ENCODE measurements at places on chromosomes 13 and 19. TPM values are rescaled to one million over a fixed set of nuclear protein-coding genes. Genes with fewer than 3 reads are reported as not detected.
A peak's percentile ranks its signal among the peaks of the same experiment; 100 is the strongest.

GRCh38 chr19:13795595-13796300 lies 505 bp downstream of the ZSWIM4 start:
- peaks cover 24% of the 10 kb centered on the region for H3K4me1 ChIP-seq
- no peak for DNase-seq
- peak overlapping the region; percentile 91 for H3K27ac ChIP-seq
- H3K36me3 ChIP-seq, result peaks cover 6% of the 10 kb centered on the region
- no peaks in the 10 kb centered on the region for H3K27me3 ChIP-seq
- H3K4me3 ChIP-seq, result peak overlapping the region; percentile 79

The BSPH1 gene
- total RNA-seq, result not detected

DNA sequence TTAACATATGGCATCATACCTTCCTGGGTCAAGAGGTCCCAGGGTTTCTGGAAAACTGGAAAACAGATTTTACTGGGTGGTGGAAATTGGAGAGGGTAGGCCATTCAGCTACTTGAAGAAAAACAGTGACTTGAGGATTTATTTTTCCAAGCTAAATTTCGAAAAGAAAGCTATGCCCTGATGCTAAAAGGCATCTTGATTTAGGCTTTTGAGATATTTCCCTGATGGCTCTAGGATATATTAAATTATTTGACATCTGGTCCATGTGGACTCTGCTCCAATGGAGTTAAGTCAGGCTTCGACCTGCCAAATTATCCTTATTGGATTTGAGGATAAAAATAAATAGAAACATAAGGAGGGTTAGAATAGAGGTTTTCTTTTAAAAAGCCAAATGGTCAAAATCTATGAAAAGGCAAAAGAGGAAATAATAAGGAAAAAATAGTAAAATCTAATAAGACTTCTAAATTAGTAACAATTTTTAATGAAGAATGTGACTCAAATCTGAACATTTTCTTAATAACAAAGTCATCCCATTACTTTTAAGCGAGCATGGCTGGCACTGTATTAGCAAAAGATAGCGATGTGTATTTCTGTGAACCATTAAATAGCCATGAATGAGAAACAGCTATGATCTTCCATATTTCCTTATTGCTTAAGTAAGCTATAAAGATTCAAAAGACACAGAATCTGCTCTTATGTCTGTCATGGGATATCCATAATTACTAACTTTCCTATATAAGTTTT lies 190.0 kb upstream of the MIR17HG start:
- no peaks in the 10 kb centered on the region for H3K36me3 ChIP-seq
- no peak overlapping the region for H3K4me3 ChIP-seq
- no peaks in the 10 kb centered on the region for H3K27me3 ChIP-seq
- H3K4me1 ChIP-seq, result peaks cover 46% of the 10 kb centered on the region
- no peak overlapping the region for H3K27ac ChIP-seq
- DNase-seq, result no peak

The SHKBP1 gene
- 60.9 TPM for total RNA-seq

The GGN gene
- 1.3 TPM for total RNA-seq

The LRFN3 gene
- 27.5 TPM for total RNA-seq

DNA sequence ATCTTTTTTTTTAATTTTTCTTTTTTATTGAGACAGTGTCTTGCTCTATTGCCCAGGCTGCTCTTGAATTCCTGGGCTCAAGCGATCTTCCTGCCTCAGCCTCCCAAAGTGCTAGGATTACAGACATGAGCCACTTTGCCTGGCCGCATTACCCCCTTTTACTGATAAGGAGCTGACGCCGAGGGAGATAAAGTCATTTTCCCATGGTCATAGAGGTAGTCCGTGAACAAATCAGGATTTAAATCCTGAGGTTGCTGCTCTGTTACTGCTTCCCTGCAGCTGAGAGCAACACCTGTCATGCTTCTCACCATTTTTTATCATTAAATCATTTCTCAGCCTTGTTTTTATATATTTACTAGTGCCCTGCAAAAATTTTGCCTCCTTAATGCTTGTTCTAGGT lies 7.4 kb downstream of the CYSLTR2 start:
- H3K27me3 ChIP-seq, result no peaks in the 10 kb centered on the region
- no peak overlapping the region for H3K27ac ChIP-seq
- peaks cover 4% of the 10 kb centered on the region for H3K36me3 ChIP-seq
- peaks cover 10% of the 10 kb centered on the region for H3K4me1 ChIP-seq

The SWSAP1 gene
- total RNA-seq, result 2.7 TPM

DNA sequence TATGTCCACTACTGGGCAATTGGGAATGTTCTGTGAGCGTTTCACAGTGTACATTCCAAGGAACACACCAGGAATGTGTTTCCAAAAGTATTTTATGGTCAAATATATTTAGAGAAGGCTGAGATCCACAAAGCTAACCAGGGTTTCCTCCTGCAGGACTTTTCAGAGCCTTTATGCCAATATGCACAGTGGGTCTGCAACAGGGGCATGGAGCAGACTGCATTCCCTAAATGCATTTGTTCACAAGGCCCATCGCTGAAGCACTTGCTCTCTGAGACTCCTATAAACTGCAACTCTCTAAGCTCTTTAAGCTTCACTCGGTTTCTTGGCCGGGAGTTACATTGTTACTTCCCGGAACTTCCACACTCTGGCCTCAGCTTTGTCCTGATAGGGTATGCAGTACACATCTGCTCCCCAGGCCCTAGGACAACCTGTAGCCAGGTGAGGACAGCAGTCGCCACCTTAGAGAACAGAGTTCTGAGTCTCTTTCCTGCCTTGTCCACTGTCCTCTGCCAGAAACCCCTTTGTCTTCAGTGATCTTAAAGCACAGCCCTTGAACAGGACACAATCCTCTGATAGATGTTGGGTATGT lies 33.5 kb downstream of the FBN3 start:
- no peak overlapping the region for H3K4me3 ChIP-seq
- peaks cover 29% of the 10 kb centered on the region for H3K36me3 ChIP-seq
- H3K4me1 ChIP-seq, result no peaks in the 10 kb centered on the region
- H3K27ac ChIP-seq, result no peak overlapping the region
- H3K27me3 ChIP-seq, result no peaks in the 10 kb centered on the region
- no peak for DNase-seq

GRCh38 chr13:85590231-85590931 lies 208.8 kb downstream of the SLITRK6 start:
- DNase-seq, result no peak
- H3K27ac ChIP-seq, result no peak overlapping the region
- no peak overlapping the region for H3K4me3 ChIP-seq
- no peaks in the 10 kb centered on the region for H3K27me3 ChIP-seq
- H3K36me3 ChIP-seq, result peaks cover 6% of the 10 kb centered on the region

The CEACAM7 gene
- not detected for total RNA-seq

- DNase-seq, result no peak
- peak overlapping the region; percentile 44 for H3K27ac ChIP-seq
- peaks cover 10% of the 10 kb centered on the region for H3K27me3 ChIP-seq
- no peak overlapping the region for H3K4me3 ChIP-seq
- no peaks in the 10 kb centered on the region for H3K36me3 ChIP-seq
These were observed 32.9 kb downstream of the RXFP2 start for GRCh38 chr13:31772231-31772630.

- no peak for DNase-seq
- H3K27me3 ChIP-seq, result peaks cover 62% of the 10 kb centered on the region
- H3K4me1 ChIP-seq, result no peaks in the 10 kb centered on the region
- H3K4me3 ChIP-seq, result no peak overlapping the region
These were observed 264.1 kb downstream of the NALCN start for GRCh38 chr13:101152184-101152583.

GRCh38 chr19:12655546-12655945 lies 11.0 kb downstream of the MAN2B1 start:
- H3K36me3 ChIP-seq, result peaks cover 41% of the 10 kb centered on the region
- no peak overlapping the region for H3K27ac ChIP-seq
- no peak for DNase-seq
- H3K27me3 ChIP-seq, result no peaks in the 10 kb centered on the region
- H3K4me3 ChIP-seq, result no peak overlapping the region

GRCh38 chr13:43061496-43062280 lies 38.3 kb downstream of the DNAJC15 start:
- no peak overlapping the region for H3K4me3 ChIP-seq
- no peaks in the 10 kb centered on the region for H3K27me3 ChIP-seq
- H3K4me1 ChIP-seq, result peaks cover 79% of the 10 kb centered on the region
- H3K36me3 ChIP-seq, result peaks cover 28% of the 10 kb centered on the region
- no peak for DNase-seq

- H3K36me3 ChIP-seq, result no peaks in the 10 kb centered on the region
- H3K27ac ChIP-seq, result no peak overlapping the region
- H3K4me3 ChIP-seq, result no peak overlapping the region
- H3K4me1 ChIP-seq, result no peaks in the 10 kb centered on the region
- H3K27me3 ChIP-seq, result no peaks in the 10 kb centered on the region
These were observed 113.8 kb downstream of the SLITRK6 start for GRCh38 chr13:85685436-85685835.

The PDX1 gene
- not detected for total RNA-seq

DNA sequence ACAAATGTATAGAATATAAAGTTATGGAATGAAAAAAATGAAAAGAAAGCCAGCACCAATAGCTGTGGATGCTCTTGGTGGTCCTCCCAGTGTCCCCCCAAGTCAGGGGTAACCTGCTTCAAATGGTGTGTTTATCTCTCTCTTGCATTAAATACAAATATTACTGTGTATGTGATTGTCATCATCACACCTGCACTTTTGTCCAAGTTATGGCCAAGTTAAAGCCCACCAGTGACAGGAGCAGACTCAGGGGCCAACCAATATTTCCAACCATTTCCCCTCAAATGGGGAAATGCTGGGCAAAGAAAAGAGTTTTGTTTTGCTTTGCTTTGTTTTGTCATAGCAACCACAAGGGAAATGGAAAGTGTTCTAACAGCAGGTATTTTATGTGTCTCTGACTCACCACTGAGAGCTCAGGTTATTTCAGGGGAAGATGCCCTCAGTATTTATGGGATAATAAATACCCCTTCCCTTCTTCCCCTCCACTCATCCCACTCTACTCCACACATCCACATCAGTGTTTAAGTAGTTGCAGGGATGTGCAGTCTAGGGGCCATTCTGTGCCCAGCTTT lies 133.6 kb downstream of the COL4A1 start:
- H3K4me1 ChIP-seq, result peaks cover 3% of the 10 kb centered on the region
- DNase-seq, result no peak
- peaks cover 60% of the 10 kb centered on the region for H3K36me3 ChIP-seq
- H3K4me3 ChIP-seq, result no peak overlapping the region
- no peaks in the 10 kb centered on the region for H3K27me3 ChIP-seq
- H3K27ac ChIP-seq, result no peak overlapping the region

DNA sequence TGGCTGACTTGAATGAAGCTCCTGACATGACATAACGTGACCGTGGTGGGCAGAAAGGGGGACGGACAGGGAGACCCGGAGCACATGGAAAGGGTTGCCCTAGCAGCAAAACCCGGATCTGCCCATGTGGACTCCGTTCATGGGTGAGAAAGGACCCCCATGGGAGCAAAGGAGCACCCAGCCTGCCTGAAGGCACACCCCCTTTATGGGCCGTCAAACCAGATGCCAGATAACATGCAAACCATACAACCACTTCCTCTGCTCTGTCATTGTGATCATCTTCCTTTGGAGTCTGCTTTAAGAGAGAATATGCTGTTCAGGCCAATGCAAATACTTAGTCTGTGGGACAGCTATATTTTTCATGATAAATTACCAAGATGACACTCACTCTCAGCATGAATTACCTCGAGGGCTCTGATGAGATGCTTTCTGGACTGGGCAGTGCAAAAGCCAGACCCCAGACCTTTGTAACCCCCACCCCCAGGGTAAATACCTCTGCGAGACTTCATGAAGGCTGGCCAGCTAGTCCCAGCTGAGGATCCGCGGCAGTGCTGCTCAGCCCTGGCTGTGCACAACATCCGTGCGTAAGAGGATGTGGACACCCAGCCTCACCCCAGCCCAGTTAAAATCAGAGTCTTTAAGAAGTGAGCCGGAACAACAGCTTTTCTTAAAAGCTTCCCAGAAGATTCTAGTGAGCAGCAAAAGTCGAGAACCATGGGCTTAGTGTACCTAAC lies 126.6 kb downstream of the USP12 start:
- H3K36me3 ChIP-seq, result no peaks in the 10 kb centered on the region
- H3K4me3 ChIP-seq, result no peak overlapping the region
- H3K4me1 ChIP-seq, result peaks cover 9% of the 10 kb centered on the region
- no peak overlapping the region for H3K27ac ChIP-seq

DNA sequence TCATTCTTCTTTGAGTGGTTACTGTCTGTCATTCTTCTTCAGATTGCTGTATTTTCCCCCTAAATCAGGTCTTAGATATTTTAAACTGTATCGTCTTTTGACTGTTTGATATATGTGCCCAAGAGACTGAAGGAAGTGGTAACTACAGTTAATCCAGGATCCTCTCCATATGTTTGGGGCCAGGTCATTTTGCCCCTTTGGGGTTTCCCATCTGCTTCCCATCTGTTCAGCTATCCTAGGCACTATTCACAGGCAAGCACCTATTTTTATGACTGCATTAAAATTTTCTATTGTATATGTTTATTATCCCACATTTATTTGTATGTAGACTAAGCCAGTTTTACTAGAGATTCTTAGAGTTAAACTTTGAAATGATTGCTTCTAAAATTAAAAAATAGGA lies 244.2 kb downstream of the PCCA start:
- no peak overlapping the region for H3K27ac ChIP-seq
- H3K4me3 ChIP-seq, result no peak overlapping the region
- H3K36me3 ChIP-seq, result peaks cover 59% of the 10 kb centered on the region
- H3K27me3 ChIP-seq, result no peaks in the 10 kb centered on the region
- no peaks in the 10 kb centered on the region for H3K4me1 ChIP-seq
- no peak for DNase-seq

DNA sequence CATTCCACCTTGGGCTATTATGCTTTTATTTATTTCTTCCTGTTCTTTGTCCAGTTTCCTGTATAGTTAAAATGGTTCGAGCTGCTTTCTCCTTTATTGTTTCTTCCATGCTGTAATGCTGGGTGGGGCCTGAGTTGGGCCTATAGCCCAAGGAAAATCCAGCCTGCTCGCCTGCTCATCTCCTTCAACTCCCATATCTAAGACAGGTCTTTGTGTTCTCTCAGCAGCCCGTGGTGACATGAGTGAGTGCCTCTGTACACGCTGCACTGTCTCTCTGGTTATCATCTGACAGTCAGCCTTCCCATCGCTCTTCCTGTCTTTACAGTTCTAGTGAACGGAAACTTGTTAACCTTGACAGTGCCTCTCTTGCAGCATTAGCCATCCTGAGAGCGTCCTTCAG lies 221.9 kb upstream of the SLC10A2 start:
- DNase-seq, result no peak
- peak overlapping the region; percentile 34 for H3K27ac ChIP-seq
- H3K27me3 ChIP-seq, result no peaks in the 10 kb centered on the region

The CEACAM4 gene
- total RNA-seq, result not detected

DNA sequence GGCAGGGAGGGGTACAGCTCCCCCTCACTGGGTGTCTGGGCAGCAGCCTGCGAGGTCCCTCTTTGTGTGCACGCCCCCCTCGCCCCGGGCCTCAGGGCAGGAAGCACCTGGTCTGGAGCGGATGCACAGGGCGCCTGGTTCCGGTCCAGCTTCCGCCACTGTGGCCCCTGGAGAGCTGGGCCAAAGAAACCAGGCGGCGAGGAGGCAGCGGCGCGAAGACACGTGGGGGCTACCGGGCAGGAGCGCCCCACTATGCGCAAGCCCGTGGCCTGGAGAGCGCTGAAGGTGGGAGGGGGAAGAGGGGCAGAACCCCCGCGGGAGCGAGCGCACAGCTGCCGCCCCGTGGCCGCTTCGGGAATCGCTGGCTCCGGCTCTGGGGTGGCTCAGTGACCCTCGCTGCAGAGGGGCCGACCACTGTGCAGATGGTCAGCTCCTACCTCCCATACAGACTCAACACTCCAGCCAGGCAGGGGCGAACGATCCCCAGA lies 1.7 kb upstream of the LYL1 start:
- peaks cover 30% of the 10 kb centered on the region for H3K27me3 ChIP-seq
- H3K4me1 ChIP-seq, result peaks cover 4% of the 10 kb centered on the region
- H3K36me3 ChIP-seq, result peaks cover 6% of the 10 kb centered on the region
- no peak overlapping the region for H3K4me3 ChIP-seq
- no peak overlapping the region for H3K27ac ChIP-seq

The COL5A3 gene
- 4.4 TPM for total RNA-seq

The PTGIR gene
- 5.0 TPM for total RNA-seq
